ENCODE measurements at places on chromosomes 11 and 22. TPM values are rescaled to one million over a fixed set of nuclear protein-coding genes. Genes with fewer than 3 reads are reported as not detected.

DNA sequence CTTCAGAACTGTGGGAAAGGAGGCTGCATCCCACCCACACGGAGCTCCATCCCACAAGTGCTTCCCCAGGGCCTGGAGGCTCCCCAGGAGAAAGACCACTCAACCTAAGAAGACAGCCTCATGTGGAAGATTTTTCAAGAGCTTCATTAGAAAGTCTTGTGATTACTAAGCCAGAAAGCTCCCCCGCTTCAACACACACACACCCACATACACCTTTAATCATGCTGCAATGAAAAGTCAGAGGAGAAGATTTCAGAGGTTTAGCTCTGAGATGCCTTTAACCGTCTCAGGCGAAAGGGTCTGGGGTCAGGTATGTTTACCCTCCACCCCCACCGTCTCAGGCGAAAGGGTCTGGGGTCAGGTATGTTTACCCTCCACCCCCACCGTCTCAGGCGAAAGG is 634.5 kb upstream of the B3GAT1 start:
- DNase-seq = no peak

- peak; percentile 63 for DNase-seq
These were observed 20.3 kb upstream of the WNT7B start for GRCh38 chr22:45997077-45997776.

DNA sequence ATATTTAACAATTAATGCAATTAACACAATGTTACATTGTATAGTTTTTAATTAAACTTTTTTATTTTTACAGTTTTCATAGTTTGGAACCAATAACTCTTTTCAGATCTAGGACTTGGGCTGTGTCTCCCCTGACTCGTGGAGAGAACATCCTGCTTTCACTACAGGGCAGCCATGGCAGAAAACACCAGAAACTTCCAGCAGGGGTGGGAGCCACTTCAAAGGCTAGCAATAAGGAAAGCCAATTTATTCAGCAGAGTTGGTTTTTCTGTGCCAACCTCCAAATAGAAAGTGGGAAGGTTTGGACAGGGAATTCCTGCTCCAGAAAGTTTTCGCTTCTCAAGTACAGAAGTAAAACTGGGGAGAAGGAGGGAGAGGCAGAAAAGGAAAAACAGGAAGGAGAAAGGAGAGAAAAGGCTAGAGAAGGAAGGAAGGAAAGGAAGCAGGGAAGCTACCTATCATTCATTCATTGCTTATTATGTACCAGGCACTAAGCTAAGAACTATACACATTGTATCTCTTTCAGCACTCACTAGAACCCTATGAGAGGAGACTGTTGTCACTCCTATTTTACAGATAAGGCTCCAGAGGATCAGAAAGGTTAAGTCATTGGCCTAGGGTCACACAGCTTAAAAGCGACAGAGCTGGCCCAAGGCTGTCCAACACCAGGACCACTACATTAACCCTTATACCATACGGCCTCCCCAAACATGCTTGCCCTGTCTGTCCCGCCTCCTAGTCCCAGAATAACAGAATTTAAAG is 54.8 kb upstream of the CREB3L1 start:
- no peak for DNase-seq

- no peak for DNase-seq
These were observed 79.0 kb downstream of the AASDHPPT start for GRCh38 chr11:106156290-106156937.

- DNase-seq = peak; percentile 76
These were observed 3.3 kb downstream of the SCGB1D2 start for GRCh38 chr11:62245271-62245753.

GRCh38 chr11:37525336-37525735 is 927.3 kb upstream of the RAG2 start:
- DNase-seq = no peak

GRCh38 chr11:44840521-44841251 is 110.0 kb downstream of the TP53I11 start:
- no peak for DNase-seq

DNA sequence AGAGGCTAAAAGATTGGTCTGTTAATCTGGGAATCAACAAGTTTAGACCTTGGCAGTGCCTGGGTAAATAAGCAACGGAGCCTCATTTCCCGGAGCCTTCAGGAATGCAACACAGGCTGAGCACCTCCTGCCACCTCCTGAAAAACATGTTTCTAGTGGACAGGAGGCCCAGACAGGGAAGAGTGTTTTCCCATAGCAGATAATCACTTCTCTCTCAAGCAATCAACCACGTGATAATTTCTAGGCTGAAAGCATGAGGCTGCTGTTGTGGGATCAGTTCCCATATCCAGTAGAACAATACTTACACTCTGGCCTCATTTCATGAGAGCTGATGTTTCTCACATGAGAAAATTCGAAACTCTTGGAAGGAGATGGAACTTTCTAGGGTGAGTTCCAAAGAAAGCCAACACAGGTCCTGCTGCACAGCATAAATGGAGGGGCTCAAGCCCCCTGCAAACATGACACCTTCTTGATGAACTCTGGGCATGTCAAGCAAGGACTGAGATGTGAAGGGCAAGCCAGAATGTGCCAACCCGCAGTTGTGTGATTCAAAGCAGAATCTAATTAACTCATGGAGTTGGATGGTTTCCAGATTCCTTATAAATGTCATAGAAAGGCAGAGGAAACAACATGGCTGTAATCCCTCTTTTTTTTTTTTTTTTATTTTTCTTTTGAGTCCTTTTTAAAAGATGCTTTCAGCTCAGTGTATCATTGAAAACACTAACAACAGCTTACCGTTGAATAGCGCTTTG is 228.5 kb upstream of the SESN3 start:
- DNase-seq = no peak

DNA sequence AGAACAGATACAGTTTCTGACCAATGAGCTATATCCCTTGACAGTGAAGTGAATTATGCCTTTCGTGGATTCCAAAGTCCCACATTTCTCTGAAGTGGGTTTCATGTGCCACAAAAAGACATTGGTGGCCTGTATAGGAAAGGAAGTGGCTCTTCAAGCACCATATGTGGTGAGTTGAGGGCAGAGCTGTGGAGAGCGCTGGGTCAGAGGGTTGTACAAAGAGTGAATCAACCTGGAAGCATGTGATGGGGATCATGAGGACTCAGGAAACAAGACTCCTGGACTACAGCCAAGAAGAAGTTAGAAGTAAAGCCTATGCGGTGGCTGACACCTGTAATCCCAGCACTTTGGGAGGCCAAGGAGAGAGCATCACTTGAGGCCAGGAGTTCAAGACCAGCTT is 579 bp upstream of the SLC5A4 start:
- DNase-seq = no peak

DNA sequence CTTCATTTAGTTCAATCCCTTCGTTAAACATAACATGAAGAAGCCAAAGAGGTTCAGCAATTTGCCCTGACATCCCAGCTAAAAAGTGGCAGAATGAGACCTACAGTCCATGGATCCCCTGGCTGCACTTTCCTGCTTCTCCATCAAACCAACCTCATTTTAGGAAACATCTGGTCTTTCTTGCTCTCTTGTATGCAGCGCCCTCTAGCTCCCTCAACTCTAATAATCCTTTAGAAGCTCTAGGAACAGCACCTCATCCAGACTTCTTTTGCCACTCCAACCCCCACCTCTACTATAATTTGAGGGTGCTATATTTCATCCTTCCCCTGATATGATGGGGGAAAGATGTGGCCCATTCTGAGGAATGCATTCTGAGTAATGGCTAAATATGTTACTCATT is 7.4 kb downstream of the CNTF start:
- DNase-seq = peak; percentile 39

GRCh38 chr11:80443177-80443576 is 1002.3 kb upstream of the TENM4 start:
- DNase-seq = no peak

DNA sequence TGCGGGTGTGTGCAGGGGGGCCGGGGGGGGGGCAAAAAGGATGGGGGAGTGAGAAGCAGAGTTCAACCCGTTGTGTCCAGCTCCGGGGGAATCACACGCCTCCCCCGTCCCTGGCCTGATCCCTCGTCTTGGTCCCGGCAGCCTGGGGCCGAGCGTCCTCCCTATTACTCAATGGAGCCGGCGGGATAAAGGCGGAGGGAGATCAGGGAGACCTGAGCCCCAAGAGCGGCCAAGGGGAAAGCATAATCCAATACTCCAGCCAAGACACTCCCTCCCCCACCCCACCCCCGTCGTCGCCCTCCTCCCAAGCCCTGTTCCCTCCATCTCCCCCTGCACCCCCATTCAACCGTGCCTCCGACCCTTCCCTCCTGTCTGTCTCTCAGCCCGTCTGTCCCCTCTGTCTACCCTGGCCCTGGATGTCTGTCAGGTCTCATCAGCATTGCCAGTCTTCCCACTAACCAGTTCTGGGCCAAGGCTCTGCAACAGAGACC is 2.6 kb downstream of the PHOX2A start:
- peak; percentile 39 for DNase-seq

BTG4 gene
- not detected for total RNA-seq

IFITM10 gene
- total RNA-seq = 0.77 TPM

HBB gene
- not detected for total RNA-seq

BEST1 gene
- 0.24 TPM for total RNA-seq

NDUFC2 gene
- total RNA-seq = 247 TPM

UBTFL1 gene
- total RNA-seq = not detected

Measured in H9 (cell line).